ENCODE measurements at places on chromosomes 7 and 10.

DNA sequence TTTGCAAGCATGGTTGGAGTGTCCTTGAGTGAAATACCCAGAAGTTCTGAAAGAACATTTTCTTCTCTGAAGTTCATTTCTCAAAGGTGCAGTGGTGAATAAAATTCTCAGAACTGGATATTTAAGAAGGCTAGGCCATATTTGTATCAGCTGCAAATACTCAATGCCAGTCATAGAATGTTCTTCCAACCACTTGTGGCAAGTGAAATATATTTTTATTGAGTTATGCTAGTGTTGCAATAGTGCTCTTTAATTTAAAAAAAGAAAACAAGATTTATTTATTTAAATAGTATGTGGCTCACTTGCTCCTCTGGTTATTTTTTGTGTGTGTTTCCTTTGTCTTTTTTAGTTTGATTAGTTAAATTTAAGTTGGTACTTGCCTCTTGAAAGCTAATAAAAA lies 64.5 kb downstream of the PALS2 start:
- no peak for DNase-seq

DNA sequence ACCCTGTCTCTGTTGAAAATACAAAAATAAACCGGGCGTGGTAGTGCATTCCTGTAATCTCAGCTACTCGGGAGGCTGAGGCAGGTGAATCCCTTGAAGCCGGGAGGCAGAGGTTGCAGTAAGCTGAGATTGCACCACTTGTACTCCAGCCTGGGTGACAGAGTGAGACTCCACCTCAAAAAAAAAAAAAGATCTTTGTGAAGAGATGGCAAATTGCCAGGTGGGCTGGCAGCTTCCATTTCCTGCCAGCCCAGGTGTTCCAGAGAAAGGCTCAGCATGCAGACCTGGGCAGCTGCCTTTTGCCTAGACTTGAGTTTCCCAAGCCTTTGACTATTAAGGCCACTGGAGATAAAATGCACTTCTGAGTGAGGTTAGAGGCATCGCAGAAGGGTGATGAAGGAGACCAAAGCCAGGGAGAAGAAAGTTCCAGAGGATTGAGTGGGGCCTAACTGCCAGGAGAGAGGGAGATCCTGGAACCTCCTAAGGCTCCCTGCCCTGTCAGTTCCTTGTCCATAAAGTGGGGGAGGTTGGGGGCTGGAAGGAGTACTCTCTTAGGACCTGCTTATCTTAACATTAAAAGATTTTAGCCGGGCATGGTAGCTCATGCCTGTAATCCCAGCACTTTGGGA lies 10.0 kb upstream of the DDIT4 start:
- no peak for DNase-seq

DNA sequence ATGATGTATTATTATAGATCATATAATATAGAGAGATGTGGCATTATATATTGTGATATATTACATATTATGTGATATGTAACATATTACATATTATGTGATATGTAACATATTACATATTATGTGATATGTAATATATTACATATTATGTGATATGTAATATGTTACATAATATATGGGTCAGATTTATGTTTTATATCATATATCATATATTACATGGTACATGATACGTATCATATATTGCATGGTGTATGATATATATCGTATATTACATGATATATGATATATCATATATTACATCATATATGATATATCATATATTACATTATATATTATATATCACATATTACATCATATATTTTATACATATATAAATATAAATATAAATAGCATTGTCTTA lies 164.1 kb upstream of the NEBL start:
- no peak for DNase-seq

GRCh38 chr10:118835682-118836326 lies 81.0 kb upstream of the CACUL1 start:
- no peak for DNase-seq

DNA sequence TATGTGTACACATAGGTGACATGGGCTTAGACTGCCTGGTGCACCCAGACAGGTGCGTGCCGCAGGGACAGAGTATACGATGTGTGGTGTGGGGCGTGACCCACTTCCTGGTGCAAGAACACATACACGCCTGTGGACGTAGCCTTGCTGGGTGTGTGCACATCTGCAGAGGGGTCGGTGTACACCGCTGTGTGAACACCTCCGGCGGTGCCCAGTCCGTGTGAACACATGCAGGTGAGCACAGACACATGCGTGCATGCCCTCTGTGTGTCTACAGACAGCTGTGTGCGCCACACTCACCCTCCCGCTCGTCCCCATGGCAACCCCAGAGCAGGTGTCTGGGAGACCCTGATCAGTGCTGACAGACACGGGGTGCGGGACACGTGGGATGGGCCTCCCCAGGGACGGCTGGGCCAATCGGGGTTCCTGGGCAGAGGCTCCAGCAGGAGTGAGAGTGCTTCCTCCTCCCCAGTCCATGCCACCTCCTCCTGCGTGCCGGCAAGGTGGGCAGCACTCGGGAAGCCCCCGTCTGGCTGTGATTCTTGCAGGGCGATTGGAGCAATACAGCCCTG lies 23.4 kb downstream of the ELFN1 start:
- DNase-seq: no peak

GRCh38 chr10:71748671-71749191 lies 24.6 kb downstream of the VSIR start:
- no peak for DNase-seq

DNA sequence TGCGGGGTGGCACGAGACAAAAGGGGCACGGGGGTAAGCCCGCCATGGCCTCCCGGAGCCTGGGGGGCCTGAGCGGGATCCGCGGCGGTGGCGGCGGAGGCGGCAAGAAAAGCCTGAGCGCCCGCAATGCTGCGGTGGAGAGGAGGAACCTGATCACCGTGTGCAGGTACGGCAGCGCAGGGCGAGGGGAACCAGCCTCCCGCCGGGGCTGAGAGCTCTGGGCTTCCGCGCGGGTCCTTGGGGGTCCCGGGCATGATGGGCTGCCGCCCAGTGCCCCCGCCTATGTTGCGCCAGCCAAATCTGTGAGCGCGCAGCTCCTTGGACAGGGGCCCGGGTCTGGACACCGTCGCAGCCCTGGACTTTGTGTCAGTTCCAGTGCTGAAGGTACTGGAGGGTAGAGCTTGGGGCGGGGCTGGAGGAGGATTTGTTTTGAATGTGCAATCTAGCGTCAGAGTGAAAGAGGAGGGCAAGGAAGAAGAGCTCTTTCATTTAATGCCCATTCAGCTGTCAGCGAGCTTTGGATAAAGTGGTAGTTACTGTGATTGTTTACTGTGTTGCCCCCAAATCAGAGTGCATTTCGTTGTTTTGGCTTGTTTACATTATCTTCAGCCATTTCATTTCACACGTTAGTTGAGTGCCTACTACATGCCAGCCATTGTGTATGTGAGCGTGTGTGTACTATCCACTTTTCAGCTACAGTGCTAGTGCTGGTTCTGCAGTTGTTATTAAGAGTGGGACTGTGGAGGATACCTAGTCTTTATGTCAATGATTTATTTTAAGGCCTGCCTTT lies 777 bp downstream of the RUNDC3B start:
- DNase-seq: no peak

Data from hepatic stellate cell (primary cell).